CD4-positive, alpha-beta T cell (primary cell): ENCODE measurements at places on chromosomes 12 and 14.

- DNase-seq = no peak
These were observed 40.7 kb downstream of the ATG14 start for GRCh38 chr14:55370883-55371455.

GRCh38 chr14:91890291-91890749 is 23.0 kb upstream of the TC2N start:
- no peak for DNase-seq

DNA sequence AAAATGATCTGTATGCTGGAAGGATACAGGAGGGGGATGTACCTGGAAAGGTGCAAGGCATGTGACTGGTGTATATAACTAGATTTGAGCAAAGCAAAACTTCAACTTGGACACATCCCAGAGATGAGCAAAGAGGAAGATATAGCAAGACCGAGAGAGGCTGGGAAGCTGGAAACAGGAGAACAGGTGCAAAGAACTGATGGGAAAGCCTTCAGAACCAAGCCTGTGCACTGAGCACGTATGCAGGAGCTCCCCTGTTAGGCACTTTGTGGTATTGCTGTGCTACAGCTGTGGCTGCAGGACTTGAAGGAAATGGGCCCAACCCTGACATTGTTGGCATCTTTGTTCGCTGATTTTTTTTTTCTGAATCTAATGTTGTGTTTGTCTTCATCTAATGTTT is 120.7 kb upstream of the PWP1 start:
- no peak for DNase-seq

DNA sequence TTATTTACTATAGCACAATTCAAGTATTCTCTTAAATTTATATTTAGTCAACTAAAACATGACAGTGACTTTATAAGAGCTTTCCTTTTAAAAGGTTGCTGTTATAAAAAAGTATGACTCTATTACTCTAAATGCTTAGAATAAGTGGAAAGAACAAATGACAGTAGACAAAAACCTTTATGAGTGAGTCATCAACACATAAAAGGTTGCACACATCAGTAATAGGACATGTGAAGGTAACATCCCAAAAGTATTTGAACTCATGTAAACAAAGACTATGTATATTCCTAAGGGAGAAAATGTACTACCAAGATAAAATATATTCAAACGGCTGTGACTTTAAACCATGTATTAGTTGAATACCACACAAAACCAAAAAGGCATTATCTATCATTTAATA is 98.8 kb downstream of the PAWR start:
- no peak for DNase-seq

DNA sequence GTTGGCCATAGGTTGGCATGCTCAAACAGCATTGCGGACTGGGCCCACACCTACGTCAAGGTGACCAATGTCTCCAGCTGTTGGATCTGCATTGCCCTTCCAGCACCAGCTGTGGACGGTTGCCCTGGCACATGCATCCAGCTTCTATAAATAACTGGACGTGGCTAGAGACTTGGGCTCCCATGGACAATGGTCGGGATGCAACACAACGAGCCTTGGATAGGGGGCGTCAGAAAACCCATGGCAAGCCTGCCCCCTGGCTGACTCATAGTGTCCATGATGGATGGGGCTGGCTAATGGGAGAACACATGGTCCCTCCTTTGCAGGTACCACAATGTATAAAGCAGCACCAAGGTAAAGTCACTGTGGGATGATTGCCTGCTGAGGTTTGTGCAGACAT is 331.6 kb upstream of the FAR2 start:
- DNase-seq = no peak

GRCh38 chr14:32497248-32497647 is 168.2 kb downstream of the AKAP6 start:
- DNase-seq = no peak

DNA sequence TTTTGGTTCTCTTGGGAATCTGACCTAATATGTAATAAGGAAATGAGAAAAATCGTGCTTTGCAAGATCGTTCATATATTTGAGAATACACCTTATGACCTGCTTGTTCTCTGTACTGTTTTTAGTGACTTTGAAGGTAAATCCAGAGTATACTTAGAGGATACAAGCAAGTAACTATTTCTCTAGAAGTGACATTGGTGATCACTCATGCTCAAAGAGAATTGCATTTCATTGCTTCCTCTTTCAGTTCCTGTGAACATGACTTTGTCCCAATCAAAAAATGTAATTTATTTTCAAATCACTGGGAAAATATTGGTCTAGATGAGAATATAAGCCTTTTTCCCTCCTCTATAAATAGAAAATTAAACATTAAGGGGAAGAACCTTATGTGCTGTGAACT is 2.7 kb downstream of the KTN1 start:
- no peak for DNase-seq

- DNase-seq = no peak
These were observed 31.5 kb upstream of the CRADD start for GRCh38 chr12:93645702-93646101.

GRCh38 chr12:130704606-130705005 is 11.5 kb downstream of the RIMBP2 start:
- no peak for DNase-seq

GRCh38 chr12:3771853-3772252 is 18.9 kb upstream of the CRACR2A start:
- no peak for DNase-seq

DNA sequence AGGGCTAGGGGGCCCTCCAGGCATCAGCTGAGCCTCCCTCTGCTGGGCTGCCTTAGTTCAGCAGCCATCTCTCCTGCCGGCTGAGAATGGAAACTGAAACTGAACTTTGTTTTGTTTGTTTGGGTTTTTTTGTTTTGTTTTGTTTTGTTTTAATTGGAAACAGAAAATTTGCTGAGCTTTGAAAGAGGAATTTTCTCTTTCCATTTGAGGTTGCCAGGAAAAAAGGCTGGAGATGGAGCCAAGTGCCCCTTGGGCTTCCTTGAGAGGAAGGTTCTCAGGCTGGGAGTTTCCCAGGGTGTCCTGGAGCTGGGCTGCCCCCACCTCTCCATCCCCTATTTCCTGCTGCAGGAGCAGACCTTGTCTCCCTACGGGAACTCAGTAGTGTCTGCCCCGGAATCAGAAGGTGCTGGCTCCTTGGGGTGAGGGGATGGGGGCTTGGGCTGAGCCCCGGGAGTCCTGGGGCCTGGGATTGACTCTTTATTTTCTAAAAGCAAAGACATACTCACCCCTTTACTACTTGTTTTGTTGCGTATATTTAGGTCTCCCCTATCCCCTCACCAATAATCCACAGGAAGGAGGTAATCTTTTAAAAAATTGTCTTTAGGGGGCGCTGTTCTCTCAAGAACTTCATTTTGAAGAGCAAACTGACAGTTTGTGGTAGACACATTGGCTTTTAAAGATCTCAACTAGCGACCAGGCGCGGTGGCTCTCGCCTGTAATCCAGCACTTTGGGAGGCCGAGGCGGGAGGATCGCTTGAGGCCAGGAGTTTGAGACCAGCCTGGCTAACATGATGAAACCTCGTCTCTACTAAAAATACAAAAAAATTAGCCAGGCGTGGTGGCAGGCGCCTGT is 21.3 kb upstream of the OASL start:
- peak; percentile 83 for DNase-seq

DNA sequence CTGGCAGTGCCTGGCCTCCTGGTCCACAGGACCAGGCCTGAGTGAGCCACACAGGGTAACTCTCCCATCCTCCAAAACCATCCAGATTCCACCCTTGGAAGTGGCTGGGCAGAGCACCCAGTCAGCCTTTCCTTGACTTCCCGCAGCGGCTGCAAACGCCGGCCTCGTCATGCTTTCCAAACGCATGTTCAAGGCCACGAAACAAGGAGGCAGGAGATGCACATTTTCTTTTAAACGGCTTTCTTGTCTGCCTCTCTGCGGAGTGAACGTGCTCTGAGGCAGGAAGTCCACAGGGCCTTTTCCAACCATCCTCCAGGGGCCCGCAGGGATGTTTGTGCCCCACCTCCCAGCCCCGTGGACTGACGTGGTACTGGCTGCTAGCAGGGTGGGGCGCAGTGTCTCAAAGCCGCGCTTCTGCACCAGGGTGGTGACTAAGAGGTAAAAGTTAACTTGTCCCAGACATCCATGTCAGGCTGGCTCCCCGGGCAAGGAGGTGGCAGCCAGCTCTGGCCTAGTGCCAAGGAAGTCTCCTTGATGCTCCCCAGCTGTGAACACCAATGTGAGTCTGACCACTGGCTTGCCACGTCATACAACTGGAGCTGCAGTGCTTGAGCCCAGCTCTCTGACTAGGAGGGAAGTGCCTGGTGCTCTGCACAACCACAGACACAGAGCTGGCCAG is 45.0 kb downstream of the KCNA5 start:
- no peak for DNase-seq

DNA sequence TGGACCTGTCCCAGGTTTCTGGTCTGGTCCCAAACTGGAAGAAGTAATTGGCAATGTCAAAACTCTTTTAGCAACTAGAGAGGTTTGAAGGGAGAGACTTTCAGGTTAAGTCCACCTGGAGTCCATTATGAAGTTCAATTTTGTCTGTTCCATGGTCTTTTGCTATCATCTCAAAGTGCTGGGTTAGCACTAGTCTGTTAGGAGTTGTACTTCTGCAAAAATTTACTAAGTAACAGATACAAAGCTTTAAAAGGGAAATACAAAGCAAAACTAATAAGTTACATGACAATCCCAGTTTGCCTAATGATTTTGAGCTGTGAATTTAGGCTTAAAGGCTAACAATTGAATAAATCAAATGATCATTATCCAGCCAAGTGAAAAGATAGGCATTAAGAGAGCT is 643.9 kb downstream of the C12orf50 start:
- no peak for DNase-seq

DNA sequence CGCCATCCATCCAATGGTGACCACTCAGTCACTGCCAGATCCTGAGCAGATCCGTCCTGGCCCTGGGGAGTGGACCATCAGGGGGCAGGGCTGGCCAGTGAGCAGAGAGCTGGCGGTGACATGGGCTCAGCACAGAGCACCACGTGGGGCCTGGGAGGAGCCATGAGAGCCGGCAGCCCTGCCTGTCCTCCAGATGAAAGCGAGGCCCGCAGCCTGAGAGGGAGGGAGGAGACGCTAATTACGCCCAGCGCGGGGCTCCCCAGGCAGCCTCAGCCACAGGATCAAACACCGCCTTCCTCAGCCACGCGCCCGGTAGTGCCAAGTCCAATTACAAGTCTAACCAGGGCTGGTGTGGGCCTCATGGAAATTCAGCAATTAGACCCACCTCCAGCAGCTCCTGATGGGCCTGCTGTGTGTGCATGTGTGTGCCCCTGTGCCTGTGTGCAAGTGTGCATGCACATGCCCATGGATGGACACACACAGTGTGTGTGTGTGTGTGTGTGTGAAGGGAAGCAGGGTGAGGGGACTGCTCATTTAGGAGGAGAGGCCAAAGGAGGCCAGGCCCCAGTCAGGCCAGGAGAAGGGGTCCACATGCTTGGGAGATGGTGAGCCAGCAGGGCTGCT is 68.0 kb downstream of the KIF26A start:
- DNase-seq = no peak

DNA sequence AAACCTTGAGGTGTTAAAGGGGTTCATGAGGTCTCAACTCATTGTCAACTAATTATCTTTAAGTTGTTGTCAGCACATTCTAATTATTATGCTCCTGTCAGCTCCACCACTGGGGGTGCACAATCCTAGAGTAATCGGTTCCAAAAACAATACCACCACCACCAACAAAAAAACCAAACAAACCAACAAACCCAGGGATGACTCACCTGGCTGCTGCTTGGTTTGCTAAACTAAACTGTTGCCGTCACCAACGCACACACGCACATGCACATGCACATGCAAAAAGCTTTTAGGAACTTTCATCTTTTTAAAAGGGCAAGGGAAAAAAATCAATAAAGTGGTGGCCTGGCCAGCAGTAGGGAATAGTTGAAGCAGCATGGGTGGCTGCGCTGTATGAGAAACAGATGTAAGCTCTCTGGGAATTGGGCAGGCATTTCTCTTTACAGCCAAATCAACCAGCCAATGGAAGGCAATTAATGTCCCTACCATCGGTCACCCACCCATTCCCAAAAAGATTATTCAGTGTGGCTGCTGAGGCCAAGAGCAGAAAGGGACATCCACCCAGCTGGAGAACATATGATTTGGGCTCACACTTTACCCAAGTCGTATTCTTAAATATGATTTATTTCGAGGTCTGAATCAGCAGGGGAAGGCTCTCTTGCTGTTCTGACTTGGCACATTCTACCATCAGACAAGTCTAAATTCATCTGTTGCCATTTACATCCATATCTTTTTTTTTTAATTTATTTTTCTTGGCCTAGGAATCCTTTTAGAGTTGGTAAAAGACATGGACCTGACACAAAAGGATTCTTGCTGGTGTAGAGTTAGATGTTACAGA is 20.0 kb downstream of the TMEM30B start:
- DNase-seq = no peak

- no peak for DNase-seq
These were observed 418 bp upstream of the CISTR start for GRCh38 chr12:53752192-53752601.

DNA sequence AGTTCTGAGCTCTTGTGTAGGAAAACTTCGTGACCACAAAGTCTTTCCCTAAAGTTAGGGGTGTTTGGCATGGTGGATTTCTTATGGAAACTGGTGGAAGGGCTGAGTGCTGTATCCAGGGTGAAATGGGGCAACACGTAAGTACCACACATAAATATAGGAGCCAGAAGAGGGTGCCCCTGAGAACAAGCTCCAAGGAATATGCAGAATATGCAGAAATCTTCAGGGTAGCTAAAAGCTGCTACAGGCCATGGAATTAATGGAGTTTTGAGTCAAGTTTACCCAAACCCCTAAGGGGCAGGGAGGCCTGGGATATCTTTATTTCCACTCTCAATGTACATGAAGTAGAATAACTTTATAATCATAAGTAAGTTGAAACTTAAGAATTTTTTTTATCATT is 44.0 kb downstream of the ZNF664 start:
- no peak for DNase-seq

- no peak for DNase-seq
These were observed 10.2 kb downstream of the MARS1 start for GRCh38 chr12:57498132-57498502.

GRCh38 chr12:21502164-21502496 is 541 bp downstream of the GOLT1B start:
- DNase-seq = peak; percentile 17
